Small intestine (tissue), 16 donors: ENCODE measurements at places on chromosomes 4 and X. TPM values are rescaled to one million over a fixed set of nuclear protein-coding genes. Genes with fewer than 3 reads are reported as not detected.

DRP2 gene
- 1.3 TPM for polyA plus RNA-seq

DNA sequence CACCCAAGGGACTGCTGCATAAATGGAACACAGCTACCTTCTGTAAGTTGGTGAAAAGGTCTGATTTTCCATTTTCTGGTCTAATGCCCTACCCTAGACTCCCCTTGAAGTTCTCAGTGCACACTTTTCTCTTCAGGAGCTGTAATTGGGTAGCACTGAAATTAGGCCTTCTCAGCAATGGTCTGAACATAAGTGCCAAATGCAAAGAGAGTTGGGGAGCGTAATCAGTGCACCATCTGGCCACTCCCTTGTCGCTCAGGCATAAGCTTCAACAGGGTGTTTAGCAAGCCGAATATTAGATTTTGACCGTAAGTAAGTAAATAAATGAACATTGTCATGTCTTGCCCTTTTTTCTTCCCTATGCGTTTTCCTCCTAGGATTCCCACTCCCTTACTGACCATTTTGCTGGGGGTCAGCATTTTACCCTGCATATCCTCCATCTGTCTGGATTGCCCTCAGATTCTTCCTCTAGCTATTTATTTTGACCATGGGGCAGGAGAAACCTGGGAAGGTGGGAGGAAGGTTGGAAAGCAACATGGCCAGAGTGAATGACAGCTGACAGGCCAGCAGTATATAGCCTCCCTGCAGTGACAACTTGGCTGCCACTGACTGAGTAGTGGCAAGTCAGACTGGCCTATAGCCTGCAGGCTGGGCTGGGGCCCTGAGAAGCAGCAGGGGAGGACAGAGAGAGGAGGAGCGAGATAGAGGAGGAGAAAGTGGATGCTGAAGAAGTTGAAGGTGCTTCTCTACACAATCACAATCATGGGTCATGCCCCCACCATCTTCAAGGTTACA, 2.7 kb downstream of the NHSL2 start:
- no peak overlapping the region for H3K4me3 ChIP-seq
- no peak for DNase-seq
- no peaks in the 10 kb centered on the region for H3K4me1 ChIP-seq

KCND1 gene
- 1.7 TPM for polyA plus RNA-seq

- H3K27ac ChIP-seq: no peak overlapping the region
- no peak overlapping the region for H3K4me3 ChIP-seq
- peaks cover 4% of the 10 kb centered on the region for H3K4me1 ChIP-seq
- H3K27me3 ChIP-seq: no peaks in the 10 kb centered on the region
- H3K36me3 ChIP-seq: no peaks in the 10 kb centered on the region
- DNase-seq: peak; percentile 46
These were observed 4.6 kb downstream of the TXK start for GRCh38 chr4:48129307-48130014.

DNA sequence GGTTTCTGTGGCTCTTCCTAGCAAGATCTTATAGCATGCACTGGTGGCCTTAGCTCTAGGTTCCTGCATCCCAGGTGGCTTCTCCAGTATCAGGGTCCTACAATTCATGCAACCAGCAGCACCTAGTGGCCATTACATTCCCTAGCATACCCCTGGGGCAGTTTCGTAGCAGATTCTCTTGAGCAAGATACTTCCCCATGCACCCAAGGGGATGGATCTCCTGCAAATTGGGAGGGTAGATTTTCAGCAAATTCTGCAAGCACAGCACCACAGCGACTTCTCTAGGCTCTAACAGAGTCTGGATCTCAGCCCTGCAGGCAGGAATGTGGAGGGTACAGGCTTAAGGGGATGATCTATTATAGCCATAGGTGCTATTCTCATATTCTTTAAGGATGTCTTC, 13.1 kb upstream of the SLC9B1 start:
- no peaks in the 10 kb centered on the region for H3K4me1 ChIP-seq
- H3K27ac ChIP-seq: no peak overlapping the region
- no peaks in the 10 kb centered on the region for H3K27me3 ChIP-seq
- no peak overlapping the region for H3K4me3 ChIP-seq

- no peak overlapping the region for H3K27ac ChIP-seq
- H3K36me3 ChIP-seq: no peaks in the 10 kb centered on the region
These were observed 171.4 kb downstream of the NWD2 start for GRCh38 chr4:37415845-37416369.

- H3K4me1 ChIP-seq: peaks cover 2% of the 10 kb centered on the region
- H3K4me3 ChIP-seq: peak overlapping the region; percentile 54
- peak overlapping the region; percentile 12 for H3K27ac ChIP-seq
- no peak for DNase-seq
- H3K27me3 ChIP-seq: peaks cover 59% of the 10 kb centered on the region
These were observed 493 bp upstream of the UCHL1 start for GRCh38 chr4:41256131-41256739.

LRCH2 gene
- 0.54 TPM for polyA plus RNA-seq

DNA sequence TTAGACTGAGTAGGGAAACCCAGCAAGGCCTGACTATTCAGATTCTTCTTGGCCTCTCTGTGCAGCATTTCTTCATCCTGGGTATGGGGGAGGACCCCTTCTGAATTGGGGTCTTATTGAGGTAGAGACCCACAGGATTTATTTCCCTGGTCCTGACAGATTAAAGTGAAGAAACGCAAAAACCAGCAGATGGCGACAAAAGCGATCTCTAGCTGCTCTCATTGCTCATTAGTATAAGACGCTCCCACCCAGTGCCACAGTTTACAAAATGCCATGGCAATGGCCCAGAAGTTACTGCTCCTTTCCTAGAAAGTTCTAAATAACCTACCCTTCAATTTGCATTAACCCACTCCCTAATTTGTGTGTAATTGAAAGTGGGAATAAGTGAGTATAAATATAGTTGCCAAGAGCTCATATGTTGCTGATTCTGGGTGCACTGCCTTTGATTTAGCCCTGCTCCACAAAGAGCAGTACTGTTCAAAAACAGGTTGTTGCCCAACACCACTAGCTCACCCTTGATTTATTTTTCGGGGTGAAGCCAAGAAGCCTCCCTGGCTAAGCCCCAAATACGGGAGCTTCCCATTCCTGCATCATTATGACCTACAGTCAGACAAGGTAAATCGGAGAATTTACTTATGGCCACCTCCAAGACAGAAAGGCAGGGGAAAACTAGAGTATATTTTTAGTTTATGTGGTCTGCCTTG, 3.7 kb upstream of the BEX4 start:
- no peak overlapping the region for H3K4me3 ChIP-seq
- H3K27ac ChIP-seq: no peak overlapping the region
- no peaks in the 10 kb centered on the region for H3K27me3 ChIP-seq
- H3K4me1 ChIP-seq: no peaks in the 10 kb centered on the region
- DNase-seq: peak; percentile 62

DNA sequence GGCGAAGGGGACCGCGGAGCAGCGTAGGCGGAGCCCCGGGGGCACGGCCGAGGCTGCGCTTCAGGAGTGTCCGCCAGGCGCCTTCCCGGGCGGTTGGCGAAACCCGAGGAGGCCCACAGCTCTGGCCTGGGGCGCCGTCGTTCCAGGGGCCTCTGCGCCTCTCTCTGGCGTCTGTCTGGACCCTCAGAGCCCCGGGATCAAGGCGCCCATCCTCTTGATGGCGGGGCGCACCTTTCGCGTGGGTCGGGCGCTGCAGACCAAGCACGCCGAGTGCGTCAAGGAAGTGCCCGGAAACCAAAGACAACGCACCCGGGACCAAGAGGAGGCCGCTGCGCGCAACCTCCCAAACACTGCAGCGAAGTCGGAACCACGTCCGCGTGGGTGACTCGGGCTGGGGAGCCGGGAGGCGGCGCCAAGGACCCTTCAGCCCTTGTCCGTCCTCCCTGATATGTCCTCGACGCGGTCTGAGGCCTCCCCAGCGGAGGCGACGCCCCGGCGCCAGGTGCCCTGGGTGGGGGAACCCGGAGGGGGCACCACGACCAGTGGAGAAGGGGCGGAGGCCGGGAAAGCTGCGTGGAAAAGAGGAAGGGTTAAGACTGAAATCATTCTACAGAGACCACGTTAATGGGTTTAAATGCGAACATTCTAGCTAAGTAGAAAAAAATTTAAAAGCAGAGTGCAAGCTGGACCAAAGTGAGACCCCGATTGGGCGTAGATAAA, 9.9 kb downstream of the HMX1 start:
- DNase-seq: no peak
- H3K4me3 ChIP-seq: no peak overlapping the region
- H3K27ac ChIP-seq: no peak overlapping the region
- H3K27me3 ChIP-seq: peaks cover 41% of the 10 kb centered on the region

PRRG1 gene
- 3.8 TPM for polyA plus RNA-seq

CFP gene
- 4.0 TPM for polyA plus RNA-seq

- no peaks in the 10 kb centered on the region for H3K36me3 ChIP-seq
- H3K4me1 ChIP-seq: no peaks in the 10 kb centered on the region
- peaks cover 20% of the 10 kb centered on the region for H3K27me3 ChIP-seq
These were observed 8.8 kb downstream of the TMEM255A start for GRCh38 chrX:120302434-120302833.

DNA sequence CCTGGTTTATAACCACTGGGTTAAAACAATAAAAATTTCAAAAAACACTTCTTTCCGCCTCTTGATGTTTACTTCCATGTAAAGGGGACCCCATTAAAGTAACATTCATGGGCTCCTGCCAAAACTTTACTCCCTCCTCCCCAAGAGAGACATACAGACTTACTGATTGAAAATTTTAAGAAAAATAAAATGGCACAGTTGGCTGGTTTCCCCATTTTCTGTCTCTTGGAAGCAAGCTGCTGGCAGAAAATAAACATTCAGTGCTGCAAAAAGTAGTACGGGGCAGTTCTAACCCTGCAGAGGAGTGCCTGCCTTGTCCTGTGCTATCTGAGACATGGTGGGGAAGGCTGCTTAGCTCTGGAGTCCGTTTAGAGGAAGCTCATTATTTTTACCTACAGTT, 187.3 kb upstream of the INTU start:
- no peaks in the 10 kb centered on the region for H3K4me1 ChIP-seq
- H3K27me3 ChIP-seq: no peaks in the 10 kb centered on the region
- no peaks in the 10 kb centered on the region for H3K36me3 ChIP-seq
- no peak overlapping the region for H3K4me3 ChIP-seq
- no peak for DNase-seq

TREX2 gene
- polyA plus RNA-seq: 0.47 TPM

DNA sequence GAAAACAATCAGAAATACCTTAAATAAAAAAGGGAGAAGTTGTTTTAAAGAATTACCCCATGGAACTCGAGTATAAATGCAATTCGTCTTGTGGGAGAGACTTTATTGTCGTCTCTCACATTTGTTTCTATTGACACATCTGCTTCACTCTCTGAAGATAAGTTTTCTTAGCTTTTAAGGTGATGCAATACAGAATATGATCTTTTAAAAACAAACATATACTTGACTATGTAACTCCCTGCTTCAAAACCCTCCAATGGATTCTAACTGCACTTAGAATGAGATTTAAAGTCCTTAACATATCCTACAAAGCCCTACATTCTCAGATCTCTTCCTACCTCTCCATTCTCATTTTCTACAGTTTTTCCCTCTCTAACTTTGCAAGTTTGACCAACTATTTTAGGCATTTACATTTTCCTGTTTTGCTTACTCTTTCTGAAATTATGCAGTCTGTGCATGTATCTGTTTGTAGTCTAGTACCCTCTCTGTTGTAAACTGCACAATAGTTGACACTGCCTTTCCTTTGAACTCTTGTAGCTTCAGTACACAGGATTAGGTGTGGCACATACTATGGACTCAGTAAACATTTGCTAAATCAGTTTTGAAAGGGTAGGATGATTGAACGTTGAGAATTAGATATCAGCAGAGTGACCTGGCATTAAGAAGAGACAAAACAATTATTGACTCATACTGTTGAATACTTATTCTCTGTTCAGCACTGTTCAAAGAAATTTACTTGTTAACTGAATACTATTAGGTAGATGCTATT, 59.8 kb downstream of the AGTR2 start:
- DNase-seq: peak; percentile 18
- no peak overlapping the region for H3K27ac ChIP-seq
- H3K27me3 ChIP-seq: no peaks in the 10 kb centered on the region
- H3K4me3 ChIP-seq: no peak overlapping the region
- H3K4me1 ChIP-seq: no peaks in the 10 kb centered on the region
- no peaks in the 10 kb centered on the region for H3K36me3 ChIP-seq

- no peaks in the 10 kb centered on the region for H3K36me3 ChIP-seq
- H3K27me3 ChIP-seq: no peaks in the 10 kb centered on the region
- no peak for DNase-seq
These were observed 250.4 kb downstream of the TMA16 start for GRCh38 chr4:163744861-163745260.

GRCh38 chr4:78058591-78059523, 1.7 kb downstream of the FRAS1 start:
- H3K4me1 ChIP-seq: peaks cover 3% of the 10 kb centered on the region
- H3K27me3 ChIP-seq: no peaks in the 10 kb centered on the region
- no peak overlapping the region for H3K27ac ChIP-seq
- peak overlapping the region; percentile 86 for H3K4me3 ChIP-seq

GRCh38 chr4:175034986-175035705, 117.0 kb downstream of the ADAM29 start:
- DNase-seq: no peak
- H3K4me3 ChIP-seq: no peak overlapping the region
- H3K4me1 ChIP-seq: no peaks in the 10 kb centered on the region
- no peaks in the 10 kb centered on the region for H3K27me3 ChIP-seq

GRCh38 chrX:96907516-96908272, 24.0 kb downstream of the RPA4 start:
- H3K4me3 ChIP-seq: no peak overlapping the region
- H3K27ac ChIP-seq: no peak overlapping the region
- no peak for DNase-seq
- no peaks in the 10 kb centered on the region for H3K4me1 ChIP-seq

GRCh38 chrX:118521435-118521834, 25.8 kb downstream of the DOCK11 start:
- no peak for DNase-seq
- no peak overlapping the region for H3K27ac ChIP-seq
- no peaks in the 10 kb centered on the region for H3K4me1 ChIP-seq
- H3K4me3 ChIP-seq: no peak overlapping the region
- no peaks in the 10 kb centered on the region for H3K36me3 ChIP-seq

MCTS1 gene
- 49.1 TPM for polyA plus RNA-seq

UGT2B11 gene
- polyA plus RNA-seq: not detected

- H3K36me3 ChIP-seq: peaks cover 3% of the 10 kb centered on the region
- H3K27me3 ChIP-seq: no peaks in the 10 kb centered on the region
- H3K4me3 ChIP-seq: no peak overlapping the region
- no peaks in the 10 kb centered on the region for H3K4me1 ChIP-seq
These were observed 70.8 kb downstream of the SMARCA1 start for GRCh38 chrX:129452523-129452922.

TRIM75 gene
- polyA plus RNA-seq: not detected

VCX3A gene
- polyA plus RNA-seq: not detected

ARL13A gene
- polyA plus RNA-seq: not detected

- H3K27ac ChIP-seq: peak overlapping the region; percentile 23
- peak; percentile 70 for DNase-seq
- no peaks in the 10 kb centered on the region for H3K36me3 ChIP-seq
- no peaks in the 10 kb centered on the region for H3K27me3 ChIP-seq
These were observed 44.8 kb downstream of the RPS6KA3 start for GRCh38 chrX:20221902-20222301.

DNA sequence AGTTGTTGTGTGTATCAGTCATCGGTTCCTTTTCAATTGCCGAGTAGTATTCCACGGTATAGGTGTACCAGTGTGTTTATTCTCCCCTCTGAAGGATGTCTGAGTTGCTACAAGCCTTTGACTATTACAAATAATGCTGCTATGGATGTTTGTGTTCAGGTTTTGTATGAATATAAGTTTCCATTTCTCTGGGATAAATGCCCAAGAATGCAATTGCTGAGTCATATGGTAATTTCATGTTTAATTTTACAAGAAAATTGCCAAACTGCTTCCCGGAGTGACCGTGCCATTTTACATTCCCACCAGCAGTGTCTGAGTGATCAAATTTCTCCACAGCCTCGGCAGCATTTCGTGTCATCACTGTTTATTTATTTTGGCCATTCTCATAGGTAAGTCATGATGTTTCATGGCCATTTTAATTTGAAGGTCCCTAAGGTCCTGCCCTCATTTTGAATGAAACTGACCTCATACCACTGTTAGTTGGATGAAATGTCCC, 73.9 kb downstream of the IRF2 start:
- no peaks in the 10 kb centered on the region for H3K27me3 ChIP-seq
- H3K4me3 ChIP-seq: no peak overlapping the region
- H3K36me3 ChIP-seq: peaks cover 21% of the 10 kb centered on the region
- H3K4me1 ChIP-seq: peaks cover 2% of the 10 kb centered on the region

PPP3CA gene
- polyA plus RNA-seq: 8.9 TPM
